ENCODE measurements at places on chromosomes 5 and 9.

DNA sequence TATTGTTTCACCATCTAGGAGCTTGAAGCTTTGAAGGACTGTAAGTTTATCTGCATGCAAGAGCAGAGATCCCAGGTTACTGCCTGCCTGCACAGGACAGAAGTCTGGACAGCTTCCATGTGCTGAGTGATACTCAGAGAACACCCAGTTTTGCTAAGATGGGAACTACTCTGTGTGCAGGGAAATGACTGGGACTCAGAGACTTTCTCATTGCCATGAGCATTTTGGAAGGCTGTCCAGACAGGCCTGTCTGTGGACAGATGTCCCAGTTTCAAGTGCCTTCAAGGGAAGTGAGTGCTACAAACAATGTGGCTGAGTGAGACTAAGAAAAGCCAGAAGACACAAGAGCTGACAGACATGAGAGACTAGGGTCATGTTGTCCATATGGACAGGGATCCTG lies 19.2 kb upstream of the ZNF131 start:
- DNase-seq, result no peak

GRCh38 chr9:16417161-16417560 lies 453.3 kb downstream of the BNC2 start:
- no peak for DNase-seq

DNA sequence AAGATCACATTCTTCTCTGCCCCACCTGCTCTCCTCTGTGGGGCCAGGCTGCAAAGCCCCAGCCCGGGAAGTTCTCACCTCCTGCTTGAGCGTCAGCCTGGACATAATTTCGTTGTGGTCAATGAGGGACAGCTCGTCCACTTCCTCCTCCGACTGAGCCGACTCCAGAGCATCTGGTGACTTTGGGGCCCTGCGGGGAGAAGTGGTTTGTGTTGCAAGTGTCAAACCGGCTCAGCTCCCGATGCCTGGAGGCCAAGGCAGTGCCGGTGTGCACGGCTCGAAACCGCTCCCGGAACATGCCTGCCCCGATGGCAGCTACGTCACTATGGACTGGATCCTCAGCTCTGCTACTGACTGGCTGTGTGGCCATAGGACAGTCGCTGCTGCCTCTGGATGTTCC lies 52.8 kb downstream of the PRRT1B start:
- no peak for DNase-seq

DNA sequence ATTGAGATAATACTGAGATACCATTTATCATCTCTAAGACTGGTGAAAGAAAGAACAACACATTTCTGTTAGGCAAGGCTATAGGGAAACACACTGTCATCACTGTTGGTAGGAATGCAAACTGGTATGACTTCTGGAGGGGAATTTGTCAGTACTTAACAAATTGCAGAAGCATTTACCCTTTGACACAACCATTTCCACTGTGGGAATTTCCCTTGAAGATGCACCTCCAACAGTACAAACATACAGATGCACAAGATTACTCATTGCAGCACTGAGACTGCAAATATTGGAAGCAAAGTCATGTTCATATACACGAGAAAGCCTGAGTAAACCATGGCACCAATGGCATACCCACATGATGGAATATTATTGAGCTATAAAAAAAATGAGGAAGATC lies 17.6 kb downstream of the GM2A start:
- no peak for DNase-seq

DNA sequence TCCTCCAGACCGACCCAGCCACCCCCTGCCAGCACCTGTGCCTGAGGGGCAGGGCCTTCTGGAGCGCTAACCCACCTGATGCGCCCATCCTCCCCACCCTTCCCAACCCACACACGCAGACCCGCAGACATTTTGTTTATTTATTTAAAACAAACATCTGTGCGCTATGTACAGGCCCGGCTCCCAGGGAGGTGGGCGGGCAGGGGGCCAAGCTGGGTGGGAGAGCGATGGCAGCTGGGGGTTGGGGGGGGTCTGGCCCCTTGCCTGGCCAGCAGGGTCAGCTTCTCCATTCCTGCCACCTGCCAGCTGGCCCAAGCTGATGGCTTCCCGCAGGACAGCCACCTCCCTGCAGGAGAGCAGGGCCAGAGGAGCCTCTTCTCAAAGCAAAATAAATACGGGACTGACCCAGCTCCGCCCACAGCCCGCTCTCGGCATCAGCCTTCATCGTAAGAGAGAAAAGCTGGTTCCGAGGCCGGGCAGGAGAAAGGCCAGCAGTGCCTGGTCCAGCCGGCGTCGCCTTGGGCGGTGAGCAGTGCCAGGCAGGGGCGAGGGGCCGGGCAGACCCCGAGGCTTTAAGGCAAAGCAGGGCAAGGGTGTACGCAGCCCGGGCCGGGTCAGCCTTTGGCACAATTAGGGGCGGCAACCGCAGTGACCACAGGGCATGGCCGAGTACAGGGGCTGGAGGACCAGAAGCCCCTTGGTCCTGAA lies 10.9 kb upstream of the CLIC3 start:
- no peak for DNase-seq

GRCh38 chr5:135032999-135033861 lies 798 bp downstream of the PITX1 start:
- DNase-seq, result no peak

GRCh38 chr9:107299437-107299836 lies 16.4 kb downstream of the RAD23B start:
- no peak for DNase-seq

DNA sequence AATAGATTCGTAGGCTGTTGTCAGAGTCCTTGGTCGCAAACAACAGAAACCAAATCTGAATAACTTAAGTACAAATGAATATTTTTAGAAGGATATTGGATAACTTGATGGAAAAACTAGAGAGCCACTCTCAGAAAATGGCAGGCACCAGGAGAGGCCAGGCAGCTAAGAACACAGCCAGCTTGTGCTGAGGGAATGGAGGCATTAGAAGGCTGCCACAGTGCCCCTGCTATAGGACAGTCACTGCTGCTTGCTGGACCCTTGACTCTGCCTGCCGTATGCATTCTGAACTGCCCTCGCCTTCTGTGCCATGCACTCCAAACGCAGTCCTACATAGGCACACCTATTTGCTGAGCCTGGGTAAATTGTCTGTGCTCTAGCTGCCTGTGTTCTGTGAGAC lies 78.6 kb downstream of the MAST4 start:
- DNase-seq, result no peak

- no peak for DNase-seq
These were observed 242.1 kb downstream of the CWC27 start for GRCh38 chr5:65010841-65011240.

- DNase-seq, result no peak
These were observed 149.7 kb upstream of the RASGRF2 start for GRCh38 chr5:80810425-80810824.

- DNase-seq, result no peak
These were observed 775 bp upstream of the LHX2 start for GRCh38 chr9:124010665-124011321.

GRCh38 chr5:154944716-154945115 lies 3.8 kb downstream of the MRPL22 start:
- no peak for DNase-seq

DNA sequence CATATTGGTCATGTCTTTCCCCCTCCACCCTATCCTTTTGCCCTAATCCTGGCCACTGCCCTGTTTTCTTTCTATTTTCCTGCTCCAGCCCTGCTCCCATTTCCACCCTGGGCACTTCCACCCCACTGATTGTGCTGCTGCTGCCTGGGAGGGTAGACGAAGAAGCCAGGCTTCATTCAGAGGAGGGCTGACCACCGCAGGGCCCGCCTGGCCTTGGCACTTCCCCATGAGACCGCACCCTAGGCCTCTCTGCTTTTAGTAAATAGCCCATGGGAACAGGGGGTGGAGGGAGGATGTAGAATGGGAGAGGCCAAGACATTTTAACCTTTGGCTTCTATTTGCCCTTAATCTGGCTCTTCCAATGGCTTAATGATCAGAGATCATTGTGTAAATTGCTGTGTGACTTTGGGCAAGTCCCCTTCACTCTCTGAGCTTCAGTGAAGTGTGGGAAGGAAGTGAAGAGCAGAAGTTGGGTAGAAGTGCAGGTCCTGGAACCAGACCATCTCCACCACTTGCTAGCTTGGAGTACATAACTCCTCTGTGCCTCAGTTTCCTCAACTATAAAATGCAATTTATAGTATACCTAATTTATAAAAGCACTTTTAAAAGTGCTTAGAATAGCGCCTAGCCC lies 13.6 kb upstream of the GPX3 start:
- DNase-seq, result no peak

- DNase-seq, result no peak
These were observed 170.9 kb downstream of the PALM2AKAP2 start for GRCh38 chr9:109950710-109951443.

DNA sequence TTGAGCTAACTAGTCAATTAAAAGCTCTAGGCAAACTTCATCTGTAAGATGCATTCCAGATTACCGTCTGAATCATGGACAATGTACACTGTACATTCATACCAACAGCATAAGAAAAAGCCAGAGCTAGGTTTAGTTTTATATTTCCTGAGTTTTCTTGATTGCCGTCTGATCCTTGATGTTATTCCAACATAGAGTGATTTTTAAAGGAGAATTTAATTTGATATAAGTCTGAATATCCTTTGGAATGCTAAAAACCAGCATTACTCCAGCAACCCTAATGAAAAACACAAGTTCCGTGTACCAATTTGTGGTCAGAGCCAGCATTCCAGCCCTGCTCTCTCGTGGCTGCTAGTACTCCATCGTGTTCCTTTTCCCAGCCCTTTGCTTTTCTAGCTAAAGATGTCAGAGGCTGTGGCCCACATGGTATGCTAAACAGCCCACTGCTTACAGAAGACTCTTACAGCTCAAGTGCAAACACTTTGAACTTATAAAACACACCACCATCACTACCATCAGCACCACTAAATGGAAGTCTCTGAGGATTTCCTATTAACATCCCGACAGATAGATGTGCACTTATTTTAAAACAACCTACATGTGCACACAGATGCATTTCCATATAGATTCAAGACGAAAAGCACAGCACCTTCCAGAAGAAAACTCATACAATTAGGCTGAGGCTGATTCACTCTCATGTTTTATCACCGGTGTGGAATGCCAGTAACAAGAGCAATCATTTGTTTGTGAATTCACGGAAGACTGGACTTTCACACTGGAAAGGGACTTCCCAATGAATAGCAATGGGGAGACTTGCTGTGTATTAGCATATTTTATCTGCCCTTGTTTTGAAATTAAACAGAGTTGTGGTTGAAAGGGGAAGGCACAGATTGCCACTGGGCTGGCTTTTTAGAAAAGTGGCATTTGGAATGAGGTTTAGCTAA lies 246.9 kb upstream of the GAS1 start:
- no peak for DNase-seq

GRCh38 chr5:144453753-144454152 lies 283.1 kb downstream of the KCTD16 start:
- no peak for DNase-seq

DNA sequence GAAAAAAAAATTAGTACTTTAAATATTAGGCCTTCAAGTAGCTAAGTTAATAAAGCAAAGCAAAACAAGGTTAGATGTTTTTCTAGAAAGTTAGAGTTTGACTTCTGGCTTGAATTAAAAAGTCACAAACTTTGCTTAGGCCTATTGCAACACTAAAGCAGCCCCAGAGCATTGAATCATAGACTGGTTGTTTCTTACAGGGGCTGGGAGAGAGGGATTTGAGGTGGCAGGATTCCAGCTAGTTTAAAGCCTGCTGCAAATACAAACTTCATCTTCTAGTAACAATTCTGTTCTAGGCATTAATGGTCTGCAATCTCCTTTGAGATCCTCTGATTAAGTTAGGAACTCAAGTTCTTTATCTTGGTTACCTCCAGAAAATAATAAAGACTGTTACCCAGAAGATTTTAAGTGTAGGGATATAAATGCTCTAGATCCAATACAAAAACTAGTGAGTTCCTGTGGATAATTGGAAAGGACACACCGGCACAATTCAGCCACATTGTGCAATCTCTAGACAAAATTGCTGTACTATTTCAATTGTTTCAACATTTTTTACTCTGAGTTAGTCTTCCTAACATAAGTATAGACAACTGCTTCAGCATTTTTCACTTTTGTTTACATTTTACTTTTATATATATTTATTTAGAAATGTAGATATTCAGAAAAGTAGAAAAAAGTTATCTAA lies 12.6 kb downstream of the OR13C5 start:
- DNase-seq, result no peak

DNA sequence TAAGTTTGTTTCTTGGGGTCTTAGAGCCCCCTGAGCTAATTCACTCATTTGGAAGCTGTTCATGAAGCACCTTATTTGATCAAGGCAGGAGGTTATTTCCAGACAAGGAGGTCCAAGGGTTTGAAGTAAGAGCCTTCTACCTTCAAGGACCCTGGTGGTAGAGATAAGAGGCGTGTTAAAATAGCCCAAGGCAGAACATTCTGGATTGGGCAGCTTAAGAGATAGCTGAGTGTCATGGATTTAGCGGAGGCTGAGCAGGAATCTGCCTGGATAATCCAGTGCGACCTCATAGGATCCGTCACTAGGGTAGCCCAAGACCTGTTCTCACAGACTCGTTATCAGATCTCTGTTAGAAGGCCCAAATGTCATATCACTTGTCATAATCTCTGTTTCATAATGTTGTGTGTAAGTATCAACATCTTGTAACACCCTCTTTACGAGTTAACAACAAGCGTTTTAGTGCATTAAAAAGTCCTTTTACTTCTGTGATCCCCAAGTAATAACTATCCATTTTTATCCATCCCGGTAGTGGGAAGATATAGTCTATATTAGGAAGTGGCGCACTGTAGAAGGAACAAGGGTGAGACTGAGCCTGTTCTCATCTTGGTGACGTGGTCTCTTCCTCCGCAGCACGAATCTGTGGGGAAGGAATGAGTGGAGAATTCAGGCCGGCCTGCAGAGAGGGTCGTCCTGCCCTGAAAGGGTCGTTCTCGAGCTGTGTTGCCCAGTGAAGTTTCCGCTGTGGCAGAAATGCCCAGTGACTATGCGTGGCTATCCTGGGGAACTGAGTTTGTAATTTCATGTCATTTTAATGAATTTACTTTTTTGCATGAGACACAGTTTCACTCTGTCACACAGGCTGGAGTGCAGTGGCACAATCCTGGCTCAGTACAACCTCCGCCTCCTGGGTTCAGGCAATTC lies 28.8 kb downstream of the SLC25A25 start:
- DNase-seq, result no peak

GRCh38 chr9:120919843-120920805 lies 6.5 kb downstream of the TRAF1 start:
- no peak for DNase-seq

- DNase-seq, result no peak
These were observed 128.5 kb upstream of the STC2 start for GRCh38 chr5:173456751-173457171.
